Activated CD8-positive, alpha-beta memory T cell treated with anti-CD3 and anti-CD28 coated beads, Interleukin-2, amount 50 U/mL, for 4 hours (primary cell): ENCODE measurements at places on chromosomes 1 and 21.

DNA sequence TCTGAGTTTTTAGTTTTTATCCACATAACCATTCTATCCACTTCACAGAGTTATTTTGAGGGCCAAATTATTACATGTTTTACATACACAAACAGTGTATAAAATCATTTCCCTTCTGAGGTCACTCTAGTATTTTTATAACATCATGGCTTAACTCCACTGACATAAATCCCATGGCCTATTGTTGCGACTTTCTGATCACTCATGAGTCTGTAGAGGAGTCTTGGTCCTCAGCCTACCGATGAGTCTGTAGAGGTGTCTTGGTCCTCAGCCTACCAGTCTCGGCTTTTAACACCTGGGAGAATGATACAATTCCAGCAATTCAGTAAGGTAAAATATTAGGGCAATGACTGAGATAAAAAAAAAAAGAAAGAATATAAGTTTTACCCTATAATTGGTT lies 483.7 kb downstream of the USP25 start:
- no peak for DNase-seq

GRCh38 chr1:27360159-27361043 lies 6.4 kb downstream of the MAP3K6 start:
- DNase-seq, result peak; percentile 49

- DNase-seq, result no peak
Observed at GRCh38 chr1:24155011-24155782, 12.3 kb upstream of the IL22RA1 start.

DNA sequence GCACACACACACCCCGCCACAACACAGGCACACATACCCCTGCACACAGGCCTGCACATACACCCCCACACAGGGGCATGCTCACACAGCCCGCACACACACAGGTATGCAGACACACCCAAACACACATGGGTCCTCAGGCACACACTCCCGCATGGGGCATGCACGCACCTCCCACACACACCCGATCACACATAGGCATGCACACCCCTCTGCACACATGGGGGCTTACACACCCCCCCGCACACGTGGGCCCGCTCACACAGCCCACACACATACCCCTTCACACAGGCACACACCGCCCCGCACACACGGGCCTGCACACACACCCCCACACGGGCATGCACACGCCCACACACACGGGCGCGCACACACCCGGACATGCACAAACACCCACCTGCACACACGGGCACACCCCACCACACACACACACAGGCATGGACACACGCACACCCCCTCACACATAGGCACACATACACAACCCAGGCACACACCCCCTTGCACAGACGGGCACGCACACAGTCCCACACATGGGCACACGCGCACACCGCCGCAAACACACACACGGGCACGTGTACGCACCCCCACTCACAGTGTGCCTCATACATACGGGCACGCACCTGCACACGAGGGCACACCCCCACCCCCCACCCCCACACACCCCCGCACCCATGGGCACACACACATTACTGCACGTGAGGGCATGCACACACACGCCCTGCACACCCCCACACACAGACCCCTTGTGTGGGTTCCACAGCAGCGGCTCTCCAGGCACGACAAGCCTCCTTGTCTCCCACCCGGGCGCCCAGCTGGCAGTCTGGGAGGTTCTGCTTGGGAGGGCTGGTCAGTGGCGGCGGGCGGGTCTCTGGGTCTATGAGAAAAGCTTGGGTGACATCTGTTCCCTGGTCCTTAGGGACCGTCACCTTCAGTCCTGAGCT lies 8.3 kb downstream of the ATAD3B start:
- no peak for DNase-seq

- peak; percentile 44 for DNase-seq
Observed at GRCh38 chr1:198679535-198680173, 40.8 kb downstream of the PTPRC start.

GRCh38 chr1:25710583-25711347 lies 89.2 kb upstream of the SELENON start:
- no peak for DNase-seq

DNA sequence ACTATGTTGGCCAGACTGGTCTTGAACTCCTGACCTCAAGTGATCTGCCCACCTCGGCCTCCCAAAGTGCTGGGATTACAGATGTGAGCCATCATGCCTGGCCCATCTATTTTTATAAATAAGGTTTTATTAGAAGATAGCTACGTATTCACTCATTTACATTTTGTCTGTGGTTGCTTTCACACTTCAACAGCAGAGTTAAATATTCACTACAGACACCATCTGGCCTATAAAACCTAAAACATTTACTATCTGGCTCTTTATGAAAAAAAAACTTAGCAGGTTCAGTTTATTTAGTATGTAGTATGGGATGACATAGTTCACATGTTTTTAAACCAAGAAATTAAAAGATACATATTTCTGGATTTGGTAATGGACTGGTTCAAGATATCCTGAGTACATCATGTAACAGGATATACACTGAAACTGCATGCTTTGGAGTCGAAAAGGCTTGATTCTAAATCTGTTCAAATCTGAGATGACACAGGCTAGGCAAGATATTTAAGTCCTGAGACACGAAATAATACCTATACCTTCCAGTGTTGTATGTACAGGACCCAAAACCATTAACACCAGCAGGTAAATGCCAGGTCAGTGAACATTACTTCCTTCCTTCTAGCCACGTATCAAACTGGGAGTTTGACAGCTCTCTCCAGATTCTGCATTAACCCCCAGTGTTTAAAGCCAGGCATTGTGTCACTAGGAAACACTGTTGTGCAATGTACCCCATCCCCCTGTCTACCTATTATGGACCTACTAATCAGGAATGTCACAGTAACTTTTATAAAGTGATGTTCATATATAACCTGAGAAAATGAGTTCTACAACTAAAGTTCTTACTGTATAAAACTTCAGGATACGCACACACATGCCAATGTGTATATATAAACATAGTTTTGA lies 54.3 kb upstream of the SDC3 start:
- no peak for DNase-seq

DNA sequence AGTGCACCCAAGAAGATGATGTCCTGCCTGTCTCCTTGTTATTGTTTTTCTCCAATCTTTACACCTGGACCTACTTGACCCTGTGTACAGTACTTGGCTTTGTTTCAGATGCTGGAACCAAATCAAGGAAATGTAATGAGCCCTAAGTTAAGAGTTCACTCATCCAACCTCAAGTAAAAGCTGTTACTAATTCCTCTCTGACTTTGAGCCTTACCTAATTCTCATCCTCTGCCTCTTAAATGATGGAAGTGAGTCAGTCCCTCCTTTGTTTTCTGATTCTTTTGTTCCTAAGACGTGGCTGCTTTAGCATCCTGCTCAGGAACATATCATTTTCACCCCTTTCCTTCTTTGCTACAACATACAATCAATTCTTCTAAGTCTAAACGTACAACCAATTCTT lies 15.3 kb upstream of the PLA2G4A start:
- DNase-seq, result no peak

- DNase-seq, result no peak
Observed at GRCh38 chr1:161817176-161817730, 51.1 kb downstream of the ATF6 start.

DNA sequence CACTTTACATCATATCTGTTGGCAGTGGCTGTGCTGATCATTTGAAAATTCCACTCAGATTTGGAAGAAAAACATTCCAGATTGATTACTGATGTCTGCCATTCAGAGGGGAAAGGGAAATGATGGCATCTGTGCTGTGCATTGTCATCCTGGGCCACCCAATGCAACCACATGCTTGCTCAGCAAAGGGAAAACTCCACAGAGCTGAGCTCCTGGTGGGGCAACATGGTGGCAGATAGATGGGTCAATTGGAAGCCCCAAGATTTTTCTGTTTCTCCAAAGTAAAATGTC lies 11.8 kb downstream of the OXCT2 start:
- DNase-seq, result no peak

- no peak for DNase-seq
Observed at GRCh38 chr1:246291127-246291526, 216.0 kb downstream of the SMYD3 start.
